HCEC 1CT (cell line): ENCODE measurements at places on chromosomes 6 and 20.

DNA sequence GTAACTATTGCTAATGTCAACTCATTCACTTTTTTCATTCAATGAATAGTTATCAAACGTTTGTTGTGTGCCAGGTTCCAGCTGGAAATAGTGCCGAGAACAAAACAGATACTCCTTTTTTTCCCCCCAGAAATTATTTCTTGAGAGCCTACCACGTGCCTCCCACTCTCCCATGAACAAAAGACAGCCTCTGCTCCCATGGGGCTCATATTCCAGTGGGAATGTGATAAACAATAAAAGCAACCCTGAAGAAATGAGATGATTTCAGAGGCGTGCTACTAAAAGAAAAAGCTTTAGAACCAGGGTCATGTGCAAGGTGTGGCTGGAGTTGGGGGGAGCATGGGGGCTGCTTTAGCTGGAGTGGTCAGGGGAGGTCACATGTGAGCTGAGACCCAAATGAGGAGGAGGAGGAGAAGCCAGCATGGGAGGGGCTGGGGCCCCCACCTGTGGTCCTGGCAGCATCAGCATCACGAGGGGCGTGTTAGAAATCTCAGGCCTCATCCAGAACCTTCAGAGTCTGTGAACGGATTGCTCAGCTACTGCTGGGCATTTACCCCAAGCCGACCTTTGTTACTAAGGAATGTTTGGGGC lies 157.4 kb downstream of the EYA2 start:
- DNase-seq, result no peak

GRCh38 chr20:63182425-63182824 lies 33.5 kb downstream of the YTHDF1 start:
- DNase-seq, result no peak

DNA sequence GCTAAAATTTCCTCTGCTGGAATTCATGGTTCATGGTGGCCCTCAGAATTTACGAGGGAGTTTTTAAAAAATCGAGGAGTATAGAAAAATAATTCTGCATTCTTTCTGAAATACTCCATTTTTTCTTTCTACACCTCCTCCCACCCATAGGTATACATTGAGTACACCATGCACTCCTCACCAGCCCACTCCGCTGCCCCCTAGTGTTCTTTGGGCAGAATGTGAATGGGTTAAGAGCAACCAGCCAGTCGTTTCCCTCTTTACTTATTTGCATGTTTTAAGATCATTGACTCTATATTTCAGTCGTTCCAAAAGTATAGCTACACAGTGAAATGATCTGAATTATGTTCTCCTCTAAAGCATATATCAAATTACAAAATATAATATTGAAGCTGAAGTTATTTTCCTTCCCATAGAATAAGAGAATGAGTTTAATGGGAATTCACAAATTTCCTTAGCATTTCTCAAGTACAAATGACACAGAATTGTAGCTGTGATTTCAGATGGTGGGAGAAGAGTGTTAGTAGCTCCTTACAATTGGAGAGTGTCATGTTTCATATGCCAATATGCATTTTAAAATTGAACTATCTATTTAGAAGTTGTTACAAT lies 977.7 kb upstream of the SLC35B3 start:
- DNase-seq, result peak; percentile 29

GRCh38 chr6:6052216-6052615 lies 45.5 kb upstream of the NRN1 start:
- DNase-seq, result no peak

DNA sequence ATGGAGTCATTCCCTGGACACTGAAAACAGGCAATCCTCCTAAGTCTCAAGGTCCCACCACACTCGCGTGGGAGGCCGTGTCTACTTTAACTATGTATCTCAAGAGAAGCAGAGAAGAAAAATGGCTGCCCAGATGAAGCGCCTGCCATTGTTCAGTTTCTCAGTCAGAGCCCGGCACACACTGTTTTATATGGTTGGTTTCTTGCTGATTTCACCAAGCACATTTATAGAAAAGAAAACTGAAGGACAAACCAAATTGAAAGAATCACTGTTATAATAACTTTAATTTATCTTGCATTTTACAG lies 22.9 kb downstream of the EIF2S2 start:
- DNase-seq, result no peak

GRCh38 chr20:49043000-49043399 lies 3.1 kb upstream of the CSE1L start:
- DNase-seq, result no peak

DNA sequence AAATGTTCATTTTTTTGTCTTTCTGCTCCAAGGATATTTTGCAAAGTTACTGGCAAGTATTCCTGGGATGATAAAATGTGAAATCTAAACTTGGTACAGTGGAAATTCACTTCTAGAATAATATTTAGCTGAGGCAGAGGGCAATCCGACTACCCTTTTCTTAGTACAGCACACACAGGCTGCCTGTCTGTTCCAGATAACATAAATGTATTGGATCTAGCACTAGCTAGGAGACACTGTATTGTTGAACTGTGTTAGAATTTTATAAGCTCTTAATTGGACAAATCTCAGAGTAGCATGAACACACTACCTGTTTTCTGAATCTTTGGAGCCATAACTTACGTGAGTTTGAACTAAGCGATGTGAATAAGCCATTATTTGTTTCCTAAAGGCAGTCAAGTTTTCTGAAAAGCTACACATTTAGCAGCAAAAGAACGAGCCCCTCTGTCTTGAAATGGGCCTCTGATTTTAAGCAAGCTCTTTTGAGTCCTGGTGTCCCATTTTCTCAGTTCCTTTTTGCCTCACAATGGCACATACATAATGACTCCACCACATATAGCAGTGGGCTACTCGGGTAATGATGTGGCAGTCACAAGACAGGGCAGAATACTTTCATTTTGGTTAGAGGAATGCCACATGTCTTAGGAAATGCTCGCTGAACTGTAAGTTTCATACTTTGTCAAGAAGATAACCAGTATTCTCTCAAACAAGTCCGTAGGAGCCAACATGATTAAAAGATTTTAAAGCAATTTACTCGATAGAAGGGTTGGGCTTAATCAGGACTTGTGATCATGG lies 116.5 kb upstream of the ESR1 start:
- peak; percentile 40 for DNase-seq

GRCh38 chr6:167839755-167840154 lies 13.0 kb downstream of the AFDN start:
- DNase-seq, result no peak

- DNase-seq, result no peak
These were observed 1.6 kb downstream of the TNFRSF6B start for GRCh38 chr20:63697868-63698545.

- DNase-seq, result no peak
These were observed 114.6 kb downstream of the TNFRSF21 start for GRCh38 chr6:47195011-47195650.

- DNase-seq, result peak; percentile 73
These were observed 140.3 kb upstream of the RUNX2 start for GRCh38 chr6:45187836-45188235.

DNA sequence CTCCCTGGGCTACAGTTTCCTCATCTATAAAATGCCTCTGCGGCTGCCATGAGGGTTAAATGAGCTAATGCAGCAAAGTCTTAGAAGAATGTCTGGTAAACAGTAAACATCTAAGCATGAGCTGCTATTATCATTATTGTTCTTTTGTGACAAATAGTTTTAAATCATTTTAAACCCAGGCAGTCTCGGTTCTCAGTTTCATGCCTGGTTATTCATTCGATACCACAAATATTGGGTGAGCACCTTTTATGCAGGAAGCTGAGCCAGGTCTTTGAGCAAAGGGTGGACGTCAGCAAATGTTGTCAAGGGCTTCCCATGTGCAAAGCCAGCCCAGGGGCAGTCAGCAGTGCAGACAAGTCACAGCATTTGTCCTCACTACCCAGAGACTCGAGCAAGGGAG lies 128.7 kb downstream of the NFATC2 start:
- DNase-seq, result no peak

GRCh38 chr6:39927159-39927558 lies 7.1 kb downstream of the MOCS1 start:
- DNase-seq, result peak; percentile 17

- DNase-seq, result no peak
These were observed 41.2 kb downstream of the TMEM200A start for GRCh38 chr6:130407032-130407431.

DNA sequence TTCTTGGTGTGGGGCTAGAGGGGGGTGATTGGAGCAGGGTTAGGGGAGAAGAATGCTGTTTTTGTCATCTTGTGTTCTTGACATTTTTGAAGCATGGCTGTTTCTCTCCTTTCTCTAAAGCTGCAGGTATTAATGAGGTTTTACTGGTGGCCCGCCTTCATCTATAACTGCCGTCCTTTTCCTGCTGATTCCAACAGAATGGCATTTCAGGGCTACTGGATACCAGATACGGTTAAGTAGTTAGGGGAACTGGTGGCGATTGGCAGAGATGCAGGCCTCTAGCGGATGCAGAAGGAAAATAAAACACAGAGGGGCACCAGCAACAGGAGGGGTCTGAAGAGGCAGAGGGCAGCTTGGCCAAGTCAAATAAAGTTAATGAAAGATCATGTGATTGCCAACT lies 89.7 kb upstream of the EEF1E1 start:
- no peak for DNase-seq

- DNase-seq, result no peak
These were observed 336.3 kb downstream of the NRN1 start for GRCh38 chr6:5670381-5670780.

- no peak for DNase-seq
These were observed at the start of gene INSM1 for GRCh38 chr20:20367575-20368417. Gene INSM1 (plus strand): TSS chr20:20368104. CDS start chr20:20368268, 164 bp downstream.

DNA sequence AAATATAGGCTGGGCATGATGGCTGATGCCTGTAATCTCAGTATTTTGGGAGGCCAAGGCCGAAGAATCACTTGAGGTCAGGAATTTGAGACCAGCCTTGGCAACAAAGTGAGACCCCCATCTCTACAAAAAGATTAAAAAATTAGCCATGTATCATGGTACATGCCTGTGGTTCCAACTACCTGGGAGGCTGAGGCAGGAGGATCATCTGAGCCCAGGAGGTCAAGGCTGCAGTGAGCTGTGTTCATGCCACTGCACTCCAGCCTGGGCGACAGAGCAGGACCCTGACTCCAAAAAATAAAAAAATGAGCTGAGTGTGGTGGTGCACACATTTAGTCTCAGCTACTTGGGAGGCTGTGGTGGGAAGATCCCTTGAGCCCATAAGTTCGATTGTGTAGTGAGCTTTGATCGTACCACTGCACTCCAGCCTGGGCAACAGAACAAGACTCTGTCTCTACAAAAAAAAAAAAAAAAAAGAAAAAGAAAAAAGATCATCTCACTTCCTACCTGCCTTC lies 10.1 kb upstream of the GUCA1B start:
- DNase-seq, result no peak

DNA sequence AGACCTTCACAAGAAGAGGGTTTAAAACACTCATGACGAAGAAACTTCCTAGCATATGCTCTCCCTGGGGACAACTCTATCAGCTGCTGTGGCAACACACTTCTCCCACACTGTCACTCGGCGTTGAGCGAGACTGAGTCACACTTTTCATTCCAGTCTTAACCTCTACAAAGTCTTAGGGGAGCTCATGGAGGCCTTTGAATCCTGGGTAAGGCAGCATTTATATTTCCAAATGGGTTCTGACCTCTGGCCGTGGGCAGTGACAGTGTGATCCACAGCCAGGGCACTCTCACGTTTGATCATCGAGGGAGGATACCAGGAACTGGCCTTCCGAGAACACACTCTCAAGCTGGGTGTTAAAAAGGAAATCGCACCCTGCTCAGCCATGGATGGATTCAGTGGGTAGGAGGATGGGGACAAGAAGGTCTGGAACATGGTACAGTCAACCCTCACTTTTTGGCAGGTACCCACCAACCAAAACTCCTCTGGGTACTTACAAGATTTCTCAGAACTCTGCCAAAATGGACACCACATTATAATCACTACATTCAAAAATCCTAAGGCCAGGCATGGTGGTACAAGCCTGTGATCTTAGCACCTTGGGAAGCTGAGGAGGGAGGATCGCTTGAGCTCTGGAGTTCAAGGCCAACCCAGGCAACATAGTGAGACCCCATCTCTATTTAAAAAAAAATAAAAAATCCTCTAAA lies 19.6 kb downstream of the RRBP1 start:
- DNase-seq, result peak; percentile 36

- DNase-seq, result no peak
These were observed 117.6 kb downstream of the TMEM242 start for GRCh38 chr6:157205473-157206358.

DNA sequence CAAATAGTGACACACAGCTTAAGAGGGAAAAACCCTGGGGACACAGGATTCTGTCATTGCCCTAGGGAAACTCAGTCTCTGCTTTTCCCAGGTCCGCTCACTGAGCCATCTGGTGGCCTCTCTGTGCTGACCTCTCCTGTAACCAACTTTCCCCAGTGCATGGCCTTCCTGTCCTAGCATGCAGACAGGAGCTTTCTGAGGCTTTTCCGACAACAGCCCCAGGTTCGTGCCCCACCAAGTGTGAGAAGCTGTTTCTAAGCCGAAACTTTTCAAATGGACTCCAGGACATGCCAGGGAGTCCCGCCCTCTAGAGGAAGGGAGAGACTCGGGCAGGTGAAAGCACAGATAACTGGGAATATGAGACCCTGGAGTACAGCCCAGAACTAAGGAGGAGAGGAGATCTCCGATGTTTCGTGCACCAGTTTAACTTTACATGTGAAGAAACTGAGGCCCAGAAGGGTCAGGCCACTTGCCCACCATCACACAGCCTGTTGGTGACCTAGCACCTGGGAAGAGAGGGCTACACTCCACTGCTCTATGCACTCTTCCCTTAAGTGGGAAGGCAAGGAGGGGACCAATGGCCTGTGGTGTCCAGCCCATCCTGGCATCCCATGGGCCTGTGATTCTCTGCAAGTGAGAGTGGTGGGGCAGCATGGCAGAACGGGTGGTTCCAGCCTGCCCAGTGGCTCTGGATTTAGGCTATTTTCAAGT lies 46.2 kb downstream of the RPP40 start:
- no peak for DNase-seq

DNA sequence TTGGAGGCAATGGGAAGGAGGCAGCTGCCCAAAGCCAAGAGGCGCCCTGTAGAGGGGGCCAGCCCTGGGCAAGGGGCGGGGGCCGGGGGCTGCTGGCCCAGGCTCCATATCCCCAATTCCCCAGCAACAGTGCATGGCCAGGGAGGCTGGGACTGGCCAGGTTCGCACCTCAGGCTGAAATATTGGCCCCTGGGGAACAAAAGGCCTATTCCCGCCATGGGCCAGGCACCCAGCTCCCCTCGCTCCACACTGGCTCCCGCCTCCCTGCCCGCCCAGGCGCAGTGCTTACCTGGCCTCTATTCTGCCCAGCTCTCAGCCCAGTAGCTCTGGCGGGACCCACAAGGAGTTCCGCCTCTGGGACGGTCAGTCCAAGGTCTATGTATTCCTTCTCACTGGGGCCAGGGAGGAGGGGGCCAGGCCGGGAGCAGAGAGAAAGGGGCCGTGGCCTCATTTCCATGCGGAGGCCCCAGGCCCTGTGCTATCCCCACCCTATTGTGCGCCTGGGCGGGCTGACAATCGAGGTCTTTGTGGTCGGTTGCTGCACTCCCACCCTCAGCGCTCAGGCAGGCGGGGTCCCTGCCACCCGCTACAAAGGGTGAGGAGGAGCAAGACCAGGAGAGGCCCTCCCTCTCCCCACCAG lies 42.3 kb downstream of the YTHDF1 start:
- DNase-seq, result no peak

- DNase-seq, result no peak
These were observed 109.0 kb downstream of the PRND start for GRCh38 chr20:4830696-4831095.

- DNase-seq, result no peak
These were observed 35.5 kb upstream of the ZFAND3 start for GRCh38 chr6:37783856-37784584.

GRCh38 chr6:166031275-166031674 lies 136.4 kb downstream of the TBXT start:
- DNase-seq, result no peak
